ENCODE measurements at places on chromosomes 1 and 21. TPM values are rescaled to one million over a fixed set of nuclear protein-coding genes. Genes with fewer than 3 reads are reported as not detected.

Gene SWT1
- 8.5 TPM for total RNA-seq

GRCh38 chr1:185375583-185375982 is 58.5 kb upstream of the IVNS1ABP start:
- H3K4me1 ChIP-seq, result no peaks in the 10 kb centered on the region
- H3K27ac ChIP-seq, result no peak overlapping the region
- DNase-seq, result no peak
- no peak overlapping the region for H3K4me3 ChIP-seq
- H3K27me3 ChIP-seq, result no peaks in the 10 kb centered on the region
- H3K36me3 ChIP-seq, result no peaks in the 10 kb centered on the region

Gene SYTL1
- total RNA-seq, result 110 TPM

- H3K36me3 ChIP-seq, result no peaks in the 10 kb centered on the region
- no peak overlapping the region for H3K4me3 ChIP-seq
- no peak overlapping the region for H3K27ac ChIP-seq
- H3K4me1 ChIP-seq, result no peaks in the 10 kb centered on the region
- H3K27me3 ChIP-seq, result no peaks in the 10 kb centered on the region
- DNase-seq, result peak; percentile 55
These were observed 20.2 kb upstream of the PLEKHG5 start for GRCh38 chr1:6511561-6512244.
